ENCODE measurements at places on chromosomes 12 and 14.
A peak's percentile ranks its signal among the peaks of the same experiment; 100 is the strongest.

DNA sequence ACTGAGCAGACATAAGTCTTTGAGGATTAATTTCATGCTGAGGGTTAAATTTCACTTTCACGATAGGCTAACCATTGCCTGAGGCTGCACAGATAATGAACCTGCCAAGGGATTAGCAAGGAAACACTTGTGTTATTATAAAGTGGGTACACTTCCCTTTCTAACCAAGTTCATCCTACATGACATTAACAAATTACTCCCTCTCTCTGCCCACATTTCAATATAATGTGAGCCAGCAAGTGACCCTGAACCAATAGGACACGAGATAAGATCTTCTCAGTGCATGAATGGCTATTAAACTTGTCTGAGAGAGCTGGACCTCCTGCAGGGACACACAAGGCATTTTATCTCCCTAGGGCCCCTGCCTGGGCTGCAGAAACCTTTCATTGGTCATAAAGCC lies 173.5 kb downstream of the PAX9 start:
- DNase-seq: no peak

GRCh38 chr12:5376591-5377207 lies 55.2 kb upstream of the NTF3 start:
- no peak for DNase-seq

GRCh38 chr12:106088811-106089485 lies 49.8 kb downstream of the NUAK1 start:
- no peak for DNase-seq

DNA sequence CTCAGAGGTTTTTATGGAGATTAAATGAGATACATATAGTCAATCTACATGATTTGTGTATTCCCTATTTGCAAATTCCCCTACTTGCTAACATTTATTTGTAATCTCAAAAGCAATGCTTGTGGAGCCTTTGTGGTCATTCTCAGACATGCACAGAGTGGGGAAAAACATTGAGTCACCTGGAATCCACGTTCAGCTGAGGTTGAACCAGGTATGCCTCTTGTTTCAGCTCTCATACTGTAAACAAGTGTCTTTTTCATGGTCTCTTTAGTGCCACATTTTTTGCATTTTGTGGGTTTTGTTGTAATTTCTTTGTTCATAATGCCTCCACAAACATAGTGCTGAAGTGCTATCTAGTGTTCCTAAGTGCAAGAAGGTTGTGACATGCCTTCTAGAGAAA lies 181.9 kb downstream of the BCAT1 start:
- DNase-seq: no peak

DNA sequence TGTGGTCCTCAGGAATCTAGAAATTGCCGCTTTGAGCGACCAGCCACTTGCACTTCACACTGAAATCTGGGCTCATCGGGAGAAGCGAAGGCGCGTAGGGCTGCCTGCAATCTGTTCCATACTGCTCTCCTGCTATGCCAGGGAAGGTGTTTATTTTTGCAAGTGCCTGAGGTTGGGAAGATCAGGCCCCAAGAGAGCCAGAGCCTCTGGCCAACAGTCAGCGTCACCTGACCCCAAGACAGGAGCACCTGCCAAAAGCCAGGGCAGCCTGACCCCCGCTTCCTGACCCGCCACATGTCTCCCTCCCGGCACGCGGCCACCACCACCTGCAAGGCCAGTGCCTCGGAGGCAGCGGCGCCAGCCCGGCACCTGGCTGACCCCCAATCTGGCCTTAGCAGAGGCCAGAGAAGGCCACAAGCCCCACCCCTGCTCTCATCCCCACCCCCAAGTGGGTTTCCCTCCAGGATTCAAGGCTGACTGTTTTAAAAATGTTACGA lies 94.4 kb downstream of the CHGA start:
- no peak for DNase-seq

DNA sequence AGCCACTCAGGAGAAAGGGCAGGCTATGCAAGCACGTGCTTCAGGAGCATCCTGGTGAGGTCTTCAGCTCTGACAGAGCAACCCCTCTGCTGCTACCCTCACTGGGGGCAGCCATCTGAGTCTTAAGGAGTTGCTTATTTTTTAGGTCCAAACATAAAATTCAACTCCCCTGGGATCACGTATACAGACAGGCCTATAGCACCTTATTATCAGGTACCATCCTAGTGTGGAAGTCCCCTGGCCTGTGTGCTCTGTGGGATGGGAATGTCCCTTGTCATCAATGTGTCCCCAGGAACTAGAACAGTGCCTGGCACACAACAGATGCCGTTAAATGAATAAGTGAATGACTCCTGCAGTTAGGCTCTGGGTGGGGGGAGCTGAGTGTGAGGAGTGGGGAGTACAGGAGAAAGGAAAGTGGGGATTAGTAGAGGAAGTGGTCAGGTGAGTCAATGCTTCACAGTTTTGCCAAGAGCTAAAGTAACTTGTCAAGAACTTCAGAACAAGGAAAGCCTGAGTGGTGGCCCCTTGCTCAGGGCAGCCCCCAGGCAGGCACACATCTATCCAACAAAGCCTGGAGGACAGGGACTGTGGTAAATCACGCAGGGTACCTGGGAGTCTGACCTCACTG lies 33.5 kb downstream of the DAD1 start:
- DNase-seq: no peak

GRCh38 chr12:14418451-14418890 lies 53.0 kb downstream of the ATF7IP start:
- no peak for DNase-seq

GRCh38 chr14:46550836-46551235 lies 100.7 kb downstream of the RPL10L start:
- DNase-seq: no peak

GRCh38 chr14:48914921-48915320 lies 671.3 kb downstream of the RPS29 start:
- DNase-seq: no peak

DNA sequence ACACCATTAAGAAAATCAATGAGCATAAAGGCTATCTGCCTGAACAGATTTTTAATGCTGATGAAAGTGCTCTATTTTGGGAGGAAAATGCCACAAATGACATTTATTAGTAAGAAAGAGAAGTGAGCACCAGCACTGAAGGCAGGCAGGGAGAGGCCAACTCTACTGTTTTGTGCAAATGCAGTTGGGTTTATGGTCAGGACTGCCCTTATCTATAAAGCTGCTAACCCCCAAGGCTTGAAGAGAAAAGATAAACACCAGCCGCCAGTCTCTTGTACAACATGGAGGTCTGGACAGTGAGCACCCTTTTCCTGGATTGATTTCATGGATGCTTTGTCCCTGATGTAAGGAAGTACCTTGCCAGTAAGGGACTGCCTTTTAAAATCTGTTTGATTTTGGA lies 246.8 kb upstream of the SFSWAP start:
- DNase-seq: no peak

- no peak for DNase-seq
These were observed 98.3 kb downstream of the PLEKHA5 start for GRCh38 chr12:19227880-19228210.

DNA sequence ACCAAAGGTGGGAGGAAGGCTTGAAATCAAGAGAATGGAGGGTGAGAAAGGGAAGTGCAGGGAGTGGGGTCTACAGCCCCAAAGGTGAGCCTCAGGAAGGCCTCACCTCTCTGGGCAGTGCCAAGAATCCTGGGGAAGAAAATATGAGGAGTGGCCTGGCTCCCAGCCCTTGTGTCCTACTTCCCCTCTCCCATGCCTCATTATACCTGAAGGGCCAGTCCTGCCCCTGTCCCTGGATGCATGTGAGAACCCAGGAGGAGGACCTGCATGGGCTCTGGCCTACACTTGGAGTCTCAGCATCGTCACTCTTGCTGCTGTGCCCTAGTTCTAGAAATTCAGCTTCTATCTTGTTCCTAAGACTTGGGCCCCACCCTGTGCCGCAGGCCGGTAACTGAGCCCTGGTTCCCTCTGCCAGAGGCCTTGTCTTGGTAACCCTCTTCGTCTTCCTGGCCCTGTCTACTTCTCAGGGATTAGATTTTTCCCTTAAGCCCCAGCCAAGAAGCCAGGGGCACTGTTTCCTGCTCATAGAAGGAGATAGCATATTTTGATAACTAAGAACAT lies 10.9 kb upstream of the MYH7 start:
- no peak for DNase-seq

DNA sequence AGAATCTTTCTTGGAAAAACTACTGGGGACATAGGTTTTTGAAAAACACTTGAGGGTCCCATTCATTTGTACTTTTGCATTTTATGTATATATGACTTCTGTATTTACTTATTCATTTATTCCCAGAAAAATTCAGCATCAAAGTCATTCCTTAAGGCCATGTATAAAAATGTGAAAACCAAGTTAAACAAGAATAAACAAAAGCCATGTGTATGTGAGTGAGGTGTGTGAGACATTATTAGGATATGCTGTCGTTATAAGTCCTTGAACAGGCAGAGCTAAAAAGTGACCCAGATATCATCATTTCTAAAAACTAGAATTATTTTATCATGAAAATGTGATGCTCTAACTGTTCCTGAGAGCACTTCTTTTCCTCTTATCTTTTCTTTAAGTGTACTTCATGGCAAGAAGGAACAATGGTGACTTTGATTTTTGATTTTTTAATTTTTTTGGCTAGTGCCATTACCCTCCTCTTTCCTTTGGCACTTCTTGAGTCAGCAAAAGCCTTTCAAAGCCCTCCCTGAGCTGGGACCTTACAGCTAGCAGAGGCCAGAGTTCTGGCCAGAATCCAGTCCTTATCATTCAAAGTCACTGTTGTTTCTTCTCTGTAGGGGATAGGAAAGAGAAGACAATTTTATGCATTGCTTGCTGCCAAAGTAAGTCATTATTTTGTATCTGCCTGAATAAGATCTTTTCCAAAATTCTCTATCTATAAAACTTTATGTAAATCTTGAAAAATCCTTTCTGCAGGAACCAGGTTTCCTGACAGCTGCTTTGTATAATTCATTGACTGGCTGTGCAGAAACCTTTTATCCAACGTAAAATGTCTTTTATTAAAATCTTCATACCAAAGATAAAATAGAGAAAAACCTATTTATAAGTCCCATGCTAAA lies 419.7 kb upstream of the PRICKLE1 start:
- DNase-seq: no peak

DNA sequence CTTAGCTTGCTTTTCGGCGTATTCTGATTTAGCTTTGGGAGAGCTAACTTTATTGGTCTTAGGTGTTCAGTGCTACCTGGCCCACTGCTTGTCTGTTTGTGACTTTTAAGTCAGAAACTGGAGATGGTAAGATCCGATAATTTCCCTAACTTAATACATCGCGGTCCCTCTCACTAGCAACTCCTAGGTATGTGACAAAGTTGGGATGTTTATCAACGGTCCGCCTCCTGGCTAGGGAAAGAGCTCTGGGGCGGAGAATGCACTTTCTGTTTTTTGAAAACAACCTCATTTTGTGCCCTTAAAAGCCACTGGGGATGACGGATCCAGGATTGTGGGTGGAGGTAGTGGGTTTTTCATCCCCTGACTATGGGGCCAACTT lies 1.2 kb downstream of the CDKN1B start:
- no peak for DNase-seq

- DNase-seq: no peak
These were observed 159.9 kb upstream of the NOS1 start for GRCh38 chr12:117521346-117521745.

DNA sequence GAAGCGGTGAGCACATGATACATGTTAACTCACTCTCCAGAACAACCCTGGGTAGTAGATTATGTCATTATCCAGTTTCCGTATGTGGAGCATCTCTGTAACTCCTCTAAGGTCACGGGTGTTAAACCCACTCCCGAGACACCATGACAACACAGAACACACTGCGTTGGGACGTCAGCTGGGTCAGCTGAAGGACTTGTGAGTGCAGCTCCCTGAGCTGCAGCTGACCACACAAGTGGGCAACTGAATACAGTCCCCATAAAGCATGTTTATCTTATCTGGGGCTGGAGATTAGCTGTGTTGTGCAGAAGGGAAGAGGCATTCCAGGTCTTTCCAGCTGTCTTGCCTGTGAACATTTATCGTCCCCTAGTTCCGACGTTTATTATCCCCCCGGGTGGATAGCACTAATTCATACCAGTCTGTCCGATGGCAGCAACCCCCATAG lies 211.5 kb downstream of the CHST11 start:
- DNase-seq: no peak

- DNase-seq: no peak
These were observed 64.7 kb upstream of the ESRRB start for GRCh38 chr14:76311079-76311758.

GRCh38 chr14:75278422-75279152 lies at the start of gene FOS:
FOS (plus strand) TSS chr14:75278828; CDS start chr14:75278983, 155 bp downstream.
- peak; percentile 92 for DNase-seq

DNA sequence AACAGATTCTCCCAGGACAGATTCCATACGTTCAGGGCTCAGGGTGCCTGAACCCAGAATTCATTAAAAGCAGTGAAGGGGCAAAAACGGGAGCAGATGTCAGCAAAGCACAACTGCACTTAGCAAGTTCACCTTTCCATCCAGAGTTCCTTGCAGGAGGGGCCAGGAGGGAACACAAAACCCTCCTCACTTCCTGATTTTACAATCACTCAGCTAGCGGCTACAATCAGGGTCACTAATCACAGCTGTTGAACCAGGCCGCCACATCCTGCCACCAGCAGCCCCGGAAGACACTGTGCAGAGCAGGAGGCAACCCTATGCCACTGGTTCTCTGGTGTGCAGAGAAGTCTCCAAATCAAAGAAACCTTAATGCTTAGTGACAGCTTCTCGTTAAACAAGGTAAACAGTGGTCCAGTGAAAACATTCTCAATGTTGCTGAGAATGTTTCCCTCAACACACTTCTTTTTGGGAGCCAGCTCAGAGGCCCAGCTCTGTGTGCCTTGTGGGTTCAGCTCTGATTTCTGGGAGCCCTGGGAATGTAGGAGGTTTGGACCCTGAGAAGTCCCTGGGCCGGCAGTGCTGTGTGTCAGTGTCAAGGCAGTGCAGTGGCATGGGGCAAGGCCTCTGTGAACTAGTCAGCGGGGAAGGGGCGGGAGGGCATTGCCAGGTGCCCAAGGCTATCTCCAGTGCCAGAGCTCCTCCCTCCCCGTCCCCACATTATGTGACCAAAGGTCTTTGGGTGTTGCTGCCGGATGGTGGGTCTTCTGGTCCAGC lies 54.5 kb downstream of the VCPKMT start:
- peak; percentile 60 for DNase-seq

DNA sequence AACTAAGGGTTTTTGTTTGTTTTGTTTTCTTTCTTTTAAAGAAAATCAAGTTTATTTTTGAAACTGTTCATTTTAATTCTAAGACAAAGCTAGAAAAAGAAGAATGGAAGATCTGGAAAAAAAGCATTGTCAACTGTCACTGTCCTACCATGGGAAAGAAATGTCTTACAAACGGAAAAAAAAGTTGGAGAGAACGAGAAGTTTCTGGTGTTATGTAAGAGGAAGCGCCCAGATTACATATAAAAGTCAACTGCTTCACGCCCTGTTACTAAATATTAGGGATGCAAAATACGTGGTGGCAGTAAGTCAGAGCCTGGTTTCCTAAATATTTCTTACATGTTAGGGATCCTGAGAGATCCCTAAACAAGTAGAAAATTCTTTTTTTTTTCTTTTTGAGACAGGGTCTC lies 14.3 kb upstream of the FBXL14 start:
- DNase-seq: no peak

- no peak for DNase-seq
These were observed 25.6 kb downstream of the MNAT1 start for GRCh38 chr14:60760209-60760608.

- DNase-seq: no peak
These were observed 10.1 kb upstream of the CABP1 start for GRCh38 chr12:120630104-120630892.
